Mesendoderm (in vitro differentiated cells): ENCODE measurements at places on chromosomes 16 and 17.

GRCh38 chr16:65123396-65124211, 1.7 kb upstream of the CDH11 start:
- peak overlapping the region; percentile 51 for H3K27ac ChIP-seq
- peak overlapping the region; percentile 57 for H3K4me3 ChIP-seq
- no peaks in the 10 kb centered on the region for H3K4me1 ChIP-seq
- DNase-seq, result peak; percentile 40
- H3K36me3 ChIP-seq, result no peaks in the 10 kb centered on the region

DNA sequence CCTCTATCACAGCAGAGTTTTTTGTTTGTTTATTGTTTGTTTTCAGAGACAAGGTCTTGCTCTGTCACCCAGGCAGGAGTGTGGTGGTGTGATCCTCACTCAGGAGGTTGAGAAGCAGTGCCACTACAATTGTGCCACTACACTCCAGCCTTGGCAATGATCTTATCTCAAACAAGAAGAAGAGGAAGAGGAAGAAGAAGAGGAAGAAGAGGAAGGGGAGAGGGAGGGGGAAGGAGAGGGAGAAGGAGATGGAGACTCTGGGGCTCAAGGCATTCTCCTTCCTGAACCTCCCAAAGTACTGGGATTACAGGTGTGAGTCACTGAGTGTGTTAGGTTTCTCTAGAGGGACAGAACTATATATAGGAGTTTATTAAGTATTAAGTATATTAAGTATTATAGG, 17.1 kb upstream of the C17orf58 start:
- H3K27me3 ChIP-seq, result no peaks in the 10 kb centered on the region
- DNase-seq, result no peak
- H3K36me3 ChIP-seq, result no peaks in the 10 kb centered on the region
- H3K4me1 ChIP-seq, result no peaks in the 10 kb centered on the region

DNA sequence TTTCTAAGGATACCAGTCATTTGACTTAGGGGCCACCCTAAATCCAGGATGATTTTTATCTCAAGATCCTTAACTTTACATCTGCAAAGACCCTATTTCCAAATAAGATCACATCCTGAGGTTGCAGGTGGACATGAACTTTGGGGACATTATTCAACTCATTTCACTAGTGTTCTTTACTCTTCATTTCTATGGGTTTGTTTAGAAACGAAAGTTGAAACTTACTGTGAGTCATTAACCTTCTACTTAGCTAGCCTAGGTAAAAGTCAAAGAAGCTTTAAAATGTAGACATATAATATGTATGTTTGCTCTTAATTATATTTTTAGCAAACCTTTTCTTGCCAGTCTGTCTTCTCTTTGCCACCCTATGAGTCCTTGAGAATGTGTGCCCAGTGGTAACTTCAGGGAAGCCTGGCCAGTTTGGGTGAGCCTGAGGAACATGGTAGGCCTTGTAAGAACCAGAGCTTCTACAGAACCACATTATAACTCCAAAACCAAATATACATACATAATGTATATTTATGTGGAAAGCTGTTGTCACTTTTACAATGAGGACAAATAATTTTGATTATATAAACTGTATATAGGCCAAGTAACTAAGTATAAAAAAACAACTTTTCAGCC, 38.4 kb downstream of the BPTF start:
- no peaks in the 10 kb centered on the region for H3K27me3 ChIP-seq
- no peak overlapping the region for H3K27ac ChIP-seq
- H3K4me1 ChIP-seq, result no peaks in the 10 kb centered on the region
- no peak for DNase-seq
- no peak overlapping the region for H3K4me3 ChIP-seq

DNA sequence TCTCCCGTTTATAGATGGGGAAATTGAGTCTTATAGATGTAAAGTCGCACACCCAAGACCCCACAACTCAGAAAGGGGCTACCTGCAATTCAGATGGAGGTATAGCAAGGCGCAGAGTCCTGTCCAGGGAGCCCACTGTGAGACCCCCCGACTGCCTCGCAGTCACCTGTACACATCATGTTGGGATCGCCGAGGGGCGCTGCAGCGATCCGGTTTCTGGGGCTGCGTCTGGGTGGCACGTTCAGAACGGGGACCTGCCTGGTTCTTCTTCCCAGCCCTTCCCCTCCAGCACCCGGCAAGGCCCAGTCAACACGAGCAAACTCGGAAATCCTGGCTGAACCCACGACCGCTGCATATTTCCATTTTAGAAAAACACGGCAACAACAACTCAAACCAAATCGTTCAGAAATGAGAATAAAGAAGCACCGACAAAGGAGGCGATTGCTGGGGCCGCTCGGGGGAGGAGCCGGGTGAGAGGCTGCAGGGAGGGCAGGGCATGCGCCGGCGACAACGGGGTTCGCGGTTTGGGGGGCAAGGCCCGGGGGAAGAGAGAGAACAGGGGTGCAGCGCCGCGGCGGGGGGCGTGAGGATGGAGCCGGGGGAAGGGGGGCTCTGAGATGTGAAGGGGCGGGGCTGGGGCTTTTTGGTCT, 643 bp downstream of the HSDL1 start:
- DNase-seq, result peak; percentile 34
- no peaks in the 10 kb centered on the region for H3K27me3 ChIP-seq
- H3K27ac ChIP-seq, result peak overlapping the region; percentile 38
- H3K36me3 ChIP-seq, result no peaks in the 10 kb centered on the region

DNA sequence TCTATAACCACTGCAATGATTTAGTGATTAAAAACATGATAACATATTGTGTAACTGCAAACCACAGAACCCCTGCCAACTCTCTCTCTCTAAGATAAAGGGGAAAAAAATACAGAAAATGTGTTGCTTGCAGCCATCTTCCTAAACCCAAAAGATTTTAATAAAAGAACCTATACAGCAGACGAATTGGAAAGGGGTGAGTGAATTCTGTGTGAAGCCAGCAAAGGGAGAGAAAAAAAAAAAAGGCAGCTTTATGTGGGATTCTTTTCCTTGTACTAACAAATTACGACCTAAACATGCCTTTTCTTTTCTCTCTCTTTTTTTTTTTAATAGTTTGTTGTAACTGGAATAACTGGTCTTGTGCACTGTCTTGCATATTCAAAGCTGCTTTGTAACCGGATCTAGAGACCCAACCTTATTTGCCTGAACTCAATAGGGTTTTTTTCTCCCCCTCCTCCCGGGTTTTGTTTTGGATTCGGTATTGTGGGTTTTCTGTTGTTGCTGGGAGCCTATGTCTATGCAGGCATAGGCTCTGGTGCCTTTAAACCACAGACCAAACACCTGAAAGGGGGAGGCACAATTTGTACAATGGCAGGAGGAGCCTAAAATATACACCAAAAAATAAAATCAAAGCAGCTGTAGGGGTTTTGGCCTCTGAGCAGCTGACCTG, 7.0 kb upstream of the ZFHX3 start:
- H3K4me3 ChIP-seq, result no peak overlapping the region
- no peaks in the 10 kb centered on the region for H3K36me3 ChIP-seq
- peaks cover 9% of the 10 kb centered on the region for H3K4me1 ChIP-seq
- H3K27me3 ChIP-seq, result peaks cover 19% of the 10 kb centered on the region

- no peak overlapping the region for H3K4me3 ChIP-seq
- no peaks in the 10 kb centered on the region for H3K4me1 ChIP-seq
- no peaks in the 10 kb centered on the region for H3K27me3 ChIP-seq
These were observed 29.0 kb upstream of the KRT17 start for GRCh38 chr17:41653421-41653820.

DNA sequence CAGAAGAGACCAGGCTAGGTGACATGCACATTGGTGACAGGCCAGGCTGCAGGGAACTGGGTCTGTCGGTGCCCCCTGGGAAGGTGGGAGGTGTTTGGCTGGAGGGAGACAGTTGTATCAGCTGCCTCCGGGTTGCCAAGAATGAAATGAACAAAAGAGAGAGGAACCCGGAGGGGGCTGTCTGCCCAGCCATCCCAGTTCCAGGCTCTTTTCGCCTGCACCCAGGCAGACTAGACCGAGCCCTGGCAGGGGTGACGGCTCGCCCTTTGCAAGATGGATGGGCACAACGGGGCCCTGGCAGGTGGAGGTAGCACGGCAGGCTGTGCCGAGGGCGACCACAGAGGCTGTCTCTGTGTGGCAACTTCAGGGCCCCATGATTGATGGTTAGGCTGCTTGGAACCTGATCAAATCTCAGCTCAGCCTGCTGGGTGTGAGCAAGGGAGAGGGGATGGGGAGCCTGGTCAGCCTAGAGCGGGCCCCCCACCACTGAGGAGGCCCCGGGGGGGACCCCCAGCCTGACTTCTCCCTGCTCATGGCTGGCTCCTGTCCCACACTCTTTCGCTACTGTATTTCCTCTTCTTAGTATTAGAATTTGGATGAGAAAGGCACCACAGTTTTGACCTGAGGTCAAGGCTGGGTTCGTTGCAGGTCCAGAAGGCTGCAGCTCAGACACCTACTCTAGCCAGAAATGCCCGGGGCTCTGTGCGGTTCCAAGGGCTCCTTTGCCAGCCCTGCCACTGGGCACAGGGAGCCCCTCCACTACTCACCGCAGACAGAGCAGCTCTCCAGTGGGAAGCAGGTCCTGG, 118.9 kb upstream of the CHMP6 start:
- DNase-seq, result no peak
- H3K27ac ChIP-seq, result no peak overlapping the region
- H3K4me3 ChIP-seq, result no peak overlapping the region
- peaks cover 3% of the 10 kb centered on the region for H3K4me1 ChIP-seq
- H3K36me3 ChIP-seq, result no peaks in the 10 kb centered on the region
